ENCODE measurements at places on chromosomes 2 and 18.
A peak's percentile ranks its signal among the peaks of the same experiment; 100 is the strongest.

- DNase-seq = no peak
Measured at GRCh38 chr2:241252778-241253475, 62.5 kb downstream of the HDLBP start.

GRCh38 chr2:37457401-37457901, 113.0 kb downstream of the QPCT start:
- no peak for DNase-seq

DNA sequence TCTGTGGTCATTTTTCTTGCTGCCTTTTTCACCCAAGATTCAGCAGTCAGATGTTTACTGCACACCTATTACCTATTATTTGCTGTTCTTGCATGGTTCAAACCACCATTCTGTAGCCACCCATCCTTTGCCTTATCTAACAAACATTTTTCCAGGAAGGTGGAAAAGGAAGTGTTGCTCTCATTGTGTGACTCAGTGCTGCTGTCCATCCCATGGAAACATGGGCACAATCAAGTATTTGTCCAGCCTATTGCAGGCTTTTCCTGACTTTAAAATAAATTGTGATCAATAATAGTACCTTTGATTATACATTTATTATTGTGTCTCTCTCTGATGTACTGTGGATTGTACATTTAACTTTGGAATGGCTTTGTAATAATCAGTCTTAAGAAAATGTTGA, 53.2 kb downstream of the USP14 start:
- no peak for DNase-seq

DNA sequence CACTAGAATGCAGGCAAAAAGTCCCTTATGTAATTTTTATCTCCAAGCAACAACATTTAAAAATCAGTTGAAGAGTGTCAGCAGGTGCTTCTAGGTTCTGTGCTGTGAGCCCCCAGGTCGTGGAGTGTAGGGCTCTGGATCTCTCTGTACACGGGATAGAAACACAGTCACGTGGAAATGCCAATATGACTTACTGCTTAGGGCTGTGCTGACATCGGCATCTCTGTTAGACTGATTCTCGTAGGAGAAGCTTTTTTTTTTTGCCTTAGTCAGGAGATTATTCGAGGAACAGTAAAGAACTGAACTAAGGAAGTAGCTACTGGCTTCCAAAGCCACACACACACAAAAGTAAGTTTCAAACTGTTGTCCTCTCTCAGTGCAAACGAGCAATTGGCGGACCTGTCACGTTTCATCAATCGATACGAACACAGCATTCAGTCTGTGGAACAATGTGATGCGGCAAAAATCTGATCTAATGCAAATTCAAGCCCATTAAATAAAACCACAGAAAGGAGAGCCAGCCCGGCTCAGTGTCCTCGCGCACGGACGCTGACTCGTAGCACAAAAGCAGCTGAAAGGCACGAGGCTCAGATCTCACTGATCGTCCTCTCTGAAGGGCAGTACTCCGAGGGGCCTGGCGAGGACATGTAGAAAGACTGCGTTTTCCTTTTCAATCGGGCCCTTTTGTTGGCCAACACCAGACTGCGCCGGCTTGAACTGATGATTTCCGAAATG, 41.5 kb downstream of the PRELID3A start:
- DNase-seq = no peak

DNA sequence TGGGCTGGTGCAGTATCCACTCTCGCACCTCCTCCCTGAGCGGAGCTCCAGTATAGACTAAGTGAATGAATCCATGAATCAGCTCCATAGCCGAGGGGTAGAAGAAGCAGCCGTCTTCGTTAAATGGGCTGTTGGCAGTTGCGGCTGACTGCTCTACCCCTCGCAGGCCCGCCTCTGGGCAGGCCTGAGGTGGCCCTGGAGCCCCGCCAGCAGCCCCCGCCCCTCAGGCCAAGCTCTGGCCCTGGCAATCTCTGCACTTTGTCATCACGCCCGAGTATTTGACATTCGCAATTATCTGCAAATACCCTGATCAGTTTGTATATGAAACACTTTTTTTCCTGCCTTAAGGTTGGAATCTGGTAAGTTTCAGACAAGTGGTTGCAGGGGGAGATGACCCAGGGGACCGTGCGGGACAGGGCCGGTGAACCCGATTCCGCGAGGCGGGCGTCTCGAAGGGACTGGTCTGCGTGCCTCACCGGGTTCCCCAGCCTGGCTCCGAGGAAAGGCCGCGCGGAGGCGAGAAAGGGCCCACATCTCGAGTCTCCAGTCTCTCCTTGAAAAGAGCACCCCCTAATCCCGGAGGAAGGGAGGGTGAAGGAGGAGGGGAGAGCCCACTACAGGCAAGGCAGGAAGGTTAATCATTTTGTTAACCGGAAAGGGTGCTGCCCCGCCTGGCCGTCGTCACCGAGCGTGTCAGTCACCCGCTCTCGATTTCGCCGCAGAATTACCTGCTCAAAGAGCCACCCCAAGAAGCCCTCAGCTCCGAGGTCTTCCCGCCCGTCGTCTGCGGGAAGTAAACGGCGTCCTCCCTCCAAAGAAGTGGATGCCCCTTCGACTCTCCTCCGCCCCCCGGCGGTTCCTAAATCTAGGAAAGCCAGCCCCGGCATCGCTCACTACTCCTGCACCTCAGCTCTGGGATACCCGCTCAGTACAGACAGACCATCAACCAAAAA, 11.1 kb upstream of the SATB2 start:
- no peak for DNase-seq

- no peak for DNase-seq
Measured at GRCh38 chr2:150480241-150480640, 7.2 kb downstream of the RND3 start.

GRCh38 chr18:73235491-73235890, 367.7 kb upstream of the NETO1 start:
- DNase-seq = no peak

DNA sequence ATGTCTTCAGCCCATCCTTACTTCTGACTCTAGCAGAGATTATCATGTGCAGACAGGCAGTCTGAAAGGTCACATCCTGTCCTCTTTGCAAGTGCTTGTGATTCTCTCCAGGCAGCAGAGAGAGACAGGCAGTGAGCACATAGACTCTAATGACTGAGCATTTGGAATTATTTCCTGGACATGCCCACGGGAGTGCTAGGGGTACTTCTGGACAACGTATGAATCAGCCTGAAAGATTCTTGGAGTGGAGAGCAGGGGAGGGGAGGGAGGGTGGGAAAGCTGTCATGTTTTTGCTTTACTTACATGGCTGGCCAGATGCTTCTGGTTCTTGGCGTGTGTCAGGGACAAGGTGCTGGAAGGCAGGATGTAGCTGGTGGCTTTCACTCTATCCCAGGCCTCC, 150.6 kb downstream of the RIF1 start:
- no peak for DNase-seq

- no peak for DNase-seq
Measured at GRCh38 chr2:204108781-204109295, 172.3 kb downstream of the ICOS start.

DNA sequence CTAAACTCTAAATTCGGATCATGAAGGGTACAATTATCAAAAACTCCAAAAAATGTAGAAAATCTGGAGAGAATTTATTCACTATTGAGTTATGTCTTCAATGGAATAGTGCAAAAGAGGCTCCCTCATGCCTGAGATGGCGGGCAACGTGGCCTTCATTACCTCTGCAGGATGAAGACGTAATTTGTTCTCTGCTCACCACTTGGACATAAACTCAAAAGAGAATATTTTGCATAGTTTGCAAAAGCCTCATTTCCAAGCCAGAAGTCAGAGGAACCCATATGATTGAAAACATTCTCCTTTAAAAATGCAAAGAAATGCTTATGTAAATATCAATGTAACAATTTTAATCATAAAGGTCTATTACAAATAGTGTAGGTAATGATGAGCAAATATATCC, 58.7 kb downstream of the SLC25A12 start:
- no peak for DNase-seq

DNA sequence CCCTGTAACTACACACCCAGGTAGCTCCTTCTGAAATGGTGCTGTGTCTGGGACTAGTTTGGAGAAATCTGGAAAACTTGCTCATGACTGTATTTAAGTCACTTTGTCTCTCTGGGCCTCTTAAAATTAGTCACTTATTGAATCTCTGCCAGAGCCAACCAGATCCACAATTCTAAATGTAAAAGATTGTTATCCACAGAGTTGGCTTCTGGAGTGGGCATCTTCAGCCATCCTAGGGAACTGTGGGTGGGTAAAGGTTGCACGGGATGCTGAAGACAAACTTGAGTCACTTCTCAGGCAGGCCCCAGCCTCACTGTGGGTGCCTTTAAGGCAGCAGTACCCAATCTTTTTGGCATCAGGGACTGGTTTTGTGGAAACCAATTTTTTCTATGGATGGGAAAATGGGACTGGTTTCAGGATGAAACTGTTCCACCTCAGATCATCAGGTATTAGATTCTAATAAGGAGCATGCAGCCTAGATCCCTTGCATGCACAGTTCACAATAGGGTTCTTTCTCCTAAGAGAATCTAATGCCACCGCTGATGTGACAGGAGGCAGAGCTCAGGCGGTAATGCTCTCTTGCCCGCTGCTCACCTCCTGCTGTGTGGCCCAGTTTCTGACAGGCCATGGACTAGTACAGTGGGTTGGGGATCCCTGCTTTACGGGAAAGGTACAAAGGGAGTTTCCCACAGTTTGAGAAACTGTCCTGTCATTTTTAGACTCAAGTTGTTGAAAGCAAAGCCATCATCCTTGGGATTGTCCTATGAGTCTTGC, 98.3 kb upstream of the SPRED2 start:
- DNase-seq = no peak

GRCh38 chr2:163265562-163265961, 427.0 kb upstream of the KCNH7 start:
- DNase-seq = no peak

DNA sequence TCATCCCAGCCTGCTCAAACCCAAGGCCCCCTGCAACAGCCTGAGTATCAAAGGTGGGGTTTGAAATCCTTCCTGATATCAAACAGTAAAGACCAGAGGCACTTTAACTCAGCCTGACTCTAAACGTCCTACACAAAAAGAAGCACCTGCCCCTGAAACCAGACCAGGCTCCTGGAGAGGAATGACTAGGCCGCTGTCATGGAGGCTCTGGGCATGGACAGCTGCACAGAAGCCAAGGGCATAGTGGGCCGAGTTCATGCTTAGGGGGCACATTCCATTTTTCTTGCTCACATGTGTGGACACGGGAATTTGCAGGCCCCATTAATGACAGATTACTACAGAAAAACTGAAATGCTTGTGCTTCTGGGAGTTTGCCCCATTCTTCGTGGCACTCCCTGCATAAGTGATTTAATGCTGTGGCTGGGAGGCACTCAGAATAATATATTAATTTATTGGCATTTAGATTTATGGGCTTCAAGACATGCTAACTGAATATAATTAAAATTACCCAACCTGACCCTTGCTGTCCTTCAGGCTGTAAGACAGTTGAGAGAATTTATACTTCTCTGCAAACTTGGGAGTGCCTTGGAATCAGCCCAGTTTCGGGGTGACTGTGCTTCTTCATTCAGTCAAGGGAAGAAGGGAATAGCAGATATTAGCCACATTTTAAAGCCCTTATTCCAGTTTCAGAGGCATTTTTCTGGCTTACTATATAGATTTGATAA, 105.5 kb downstream of the GYPC start:
- DNase-seq = no peak

- DNase-seq = no peak
Measured at GRCh38 chr2:235053651-235054050, 101.8 kb downstream of the SH3BP4 start.

DNA sequence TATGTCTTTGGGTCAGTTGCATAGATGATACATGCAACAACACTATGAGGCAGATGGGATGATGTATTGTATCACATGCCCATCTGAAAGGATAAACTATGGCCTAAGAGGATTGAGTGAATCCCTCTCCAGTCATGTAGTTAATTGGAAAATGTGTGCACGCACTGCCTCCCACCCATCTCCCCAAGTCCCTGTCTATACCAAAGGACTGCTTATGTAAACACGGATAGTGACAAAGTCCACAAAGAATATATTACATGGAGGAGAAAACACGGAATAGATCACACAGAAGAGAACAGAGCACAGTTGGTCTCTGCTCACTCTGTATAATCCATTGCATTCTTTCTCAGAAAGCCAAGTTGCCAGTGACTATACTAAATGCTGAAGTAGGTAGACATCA, 82.4 kb downstream of the NCKAP5 start:
- DNase-seq = no peak

- DNase-seq = no peak
Measured at GRCh38 chr2:191754103-191754502, 76.2 kb downstream of the NABP1 start.

DNA sequence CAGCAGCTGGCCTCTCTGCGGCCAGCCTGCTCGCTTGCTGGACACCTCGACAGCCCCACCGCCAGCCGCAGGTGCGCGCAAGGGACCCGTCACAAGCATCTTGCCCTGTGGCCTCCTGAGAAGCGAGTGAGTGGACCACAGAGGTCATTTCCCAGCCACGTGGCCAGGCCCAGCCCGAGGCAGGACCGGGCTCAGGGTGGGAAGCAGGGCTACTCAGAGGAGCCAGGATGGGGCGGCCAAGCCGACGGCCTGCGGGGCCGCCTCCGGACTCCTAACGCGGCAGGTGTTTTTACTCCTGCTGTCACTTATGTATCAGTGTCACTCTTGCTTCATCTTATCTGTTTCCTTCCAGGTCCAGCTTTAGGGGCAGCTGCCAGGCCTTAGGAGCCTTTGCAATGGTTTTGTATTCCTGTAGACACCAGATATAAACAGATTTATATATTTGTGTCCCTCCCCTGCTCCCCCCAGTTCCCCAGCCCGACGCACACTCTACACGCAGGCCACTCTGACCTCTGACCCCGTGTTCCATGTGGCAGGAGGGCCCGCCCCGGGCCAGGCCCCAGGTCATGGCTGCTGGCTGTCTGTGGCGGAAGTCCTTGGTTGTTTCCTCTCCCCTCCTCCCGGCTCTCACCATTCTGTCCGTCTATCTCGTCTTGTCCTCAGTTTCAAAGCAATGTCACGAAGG, 236.4 kb downstream of the ATAD2B start:
- DNase-seq = no peak

DNA sequence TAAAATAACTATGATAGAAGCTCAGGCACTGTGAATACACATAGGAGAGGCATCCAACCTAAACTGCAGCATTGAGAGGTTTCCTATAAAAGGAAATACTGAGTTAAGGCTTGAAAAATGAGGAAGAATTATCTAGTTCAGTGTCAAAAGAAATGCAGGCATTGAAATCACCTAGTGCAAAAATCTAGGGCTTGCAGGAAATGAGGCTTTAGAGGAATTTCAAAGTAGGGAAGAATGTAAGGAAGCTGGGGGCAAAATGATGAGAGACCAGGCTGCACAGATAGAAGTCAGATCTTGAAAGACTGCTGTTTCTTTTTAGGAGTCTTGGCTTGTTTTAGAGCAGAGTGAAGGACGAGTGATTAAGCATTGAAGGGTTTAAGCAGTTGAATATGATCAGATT, 28.1 kb upstream of the SCYGR2 start:
- DNase-seq = no peak

DNA sequence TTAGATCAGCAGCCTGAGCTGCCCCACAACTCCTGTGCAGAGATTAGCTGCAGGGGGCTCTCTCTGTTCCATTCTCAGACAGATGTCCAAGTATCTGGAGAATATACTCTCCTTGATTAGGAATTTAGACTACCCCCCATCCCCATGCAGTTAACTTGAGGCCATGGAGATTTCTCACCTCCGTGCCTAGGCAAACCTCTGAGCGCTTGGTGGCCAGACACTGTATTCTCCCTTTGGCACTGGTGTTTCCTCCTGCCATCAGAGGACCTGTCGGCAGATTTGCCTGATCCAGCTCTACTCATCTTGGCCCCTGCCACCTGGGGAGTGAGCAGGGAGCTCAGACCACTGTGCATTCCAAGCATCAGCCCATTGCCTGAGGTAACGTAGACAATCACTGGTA, 48.3 kb downstream of the ZNF804A start:
- DNase-seq = no peak

GRCh38 chr2:159164457-159164911, 122.0 kb downstream of the WDSUB1 start:
- peak; percentile 66 for DNase-seq

GRCh38 chr2:10316860-10317259, 14.2 kb downstream of the HPCAL1 start:
- no peak for DNase-seq

All from hematopoietic multipotent progenitor cell treated with erythropoietin and hydrocortisone succinate and interleukin-3 and kit ligand, for 4 days (in vitro differentiated cells).